ENCODE measurements at places on chromosomes 2 and 18.

DNA sequence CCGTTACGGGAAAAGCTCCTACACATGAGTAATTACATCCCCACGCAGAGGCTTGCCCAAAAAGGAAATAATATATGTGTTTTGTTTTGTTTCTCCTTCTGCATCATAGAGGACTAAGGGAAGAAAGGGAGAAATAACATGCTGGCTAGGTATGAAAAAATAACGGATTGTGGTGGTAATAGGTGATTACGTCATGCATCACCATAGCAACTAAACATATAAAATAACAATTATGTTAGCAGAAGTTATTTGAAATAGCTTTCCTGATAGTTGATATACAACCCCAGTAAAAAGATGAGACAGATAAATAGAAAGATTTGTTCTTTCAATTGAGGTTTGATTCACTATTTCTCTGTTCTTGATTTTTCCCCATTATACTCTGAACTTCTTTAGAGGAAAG lies 518.0 kb downstream of the ZNF516 start:
- DNase-seq, result no peak

GRCh38 chr2:238714038-238714528 lies 133.8 kb upstream of the TWIST2 start:
- no peak for DNase-seq

DNA sequence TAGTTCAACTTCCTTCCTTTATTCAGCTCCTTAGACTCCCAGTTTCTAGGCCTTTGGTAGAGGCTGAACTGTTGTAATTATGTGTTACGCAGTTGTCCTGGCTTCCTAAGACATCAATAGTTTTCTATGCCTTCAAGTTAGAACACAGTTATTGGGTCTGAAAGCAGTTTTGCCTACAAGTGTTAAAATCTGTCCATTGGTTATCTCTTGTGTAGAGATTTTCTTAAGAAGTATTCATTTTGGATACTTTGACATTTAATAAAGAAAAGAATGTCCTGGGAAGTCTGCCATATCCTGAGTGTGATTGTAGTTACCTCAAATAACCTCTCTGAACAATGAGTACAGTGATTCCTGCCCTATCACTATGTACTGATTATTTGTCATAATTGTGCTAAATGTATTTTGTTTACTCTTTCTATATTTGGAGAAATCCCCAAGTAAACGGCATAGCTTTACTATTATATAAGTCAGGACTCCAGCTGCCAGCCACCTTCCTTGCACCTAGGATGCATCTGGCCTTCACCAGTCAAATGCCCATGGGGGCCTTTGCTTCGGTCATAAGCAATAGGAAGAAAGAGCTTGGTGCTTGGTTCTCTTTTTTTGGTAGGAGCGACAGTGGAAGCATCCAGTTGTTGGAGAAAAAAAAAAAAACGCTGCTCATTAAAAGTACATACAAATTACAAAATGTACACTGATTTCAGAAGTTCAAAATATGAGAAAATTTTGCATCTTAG lies 449.5 kb upstream of the PKDCC start:
- DNase-seq, result no peak

DNA sequence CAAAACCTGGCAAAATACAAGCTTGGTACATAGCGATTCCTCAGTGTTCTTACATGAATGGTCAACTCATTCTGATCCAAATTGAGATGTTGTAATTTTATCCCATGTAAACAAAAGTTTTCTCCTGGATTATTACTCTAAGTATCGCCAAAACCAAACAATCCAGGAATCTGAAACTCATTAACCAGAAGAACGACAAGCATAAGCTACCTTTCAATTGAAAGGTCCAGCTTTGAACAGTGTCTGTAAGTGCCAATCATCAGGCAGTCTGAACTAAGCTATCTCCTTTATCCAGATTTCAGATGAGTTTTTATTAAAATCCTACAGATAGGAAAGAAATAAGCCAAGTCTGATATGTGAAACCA lies 2.4 kb downstream of the MEX3C start:
- peak; percentile 10 for DNase-seq

DNA sequence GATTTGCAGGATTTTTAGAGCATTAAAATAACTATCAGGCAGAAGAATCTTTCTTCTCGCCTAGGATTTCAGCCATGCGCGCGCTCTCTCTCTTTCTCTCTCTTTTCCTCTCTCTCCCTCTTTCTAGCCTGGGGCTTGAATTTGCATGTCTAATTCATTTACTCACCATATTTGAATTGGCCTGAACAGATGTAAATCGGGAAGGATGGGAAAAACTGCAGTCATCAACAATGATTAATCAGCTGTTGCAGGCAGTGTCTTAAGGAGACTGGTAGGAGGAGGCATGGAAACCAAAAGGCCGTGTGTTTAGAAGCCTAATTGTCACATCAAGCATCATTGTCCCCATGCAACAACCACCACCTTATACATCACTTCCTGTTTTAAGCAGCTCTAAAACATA lies 137.0 kb downstream of the MEIS1 start:
- DNase-seq, result no peak

- no peak for DNase-seq
These were observed 10.3 kb downstream of the ANTXR1 start for GRCh38 chr2:69023236-69023635.

DNA sequence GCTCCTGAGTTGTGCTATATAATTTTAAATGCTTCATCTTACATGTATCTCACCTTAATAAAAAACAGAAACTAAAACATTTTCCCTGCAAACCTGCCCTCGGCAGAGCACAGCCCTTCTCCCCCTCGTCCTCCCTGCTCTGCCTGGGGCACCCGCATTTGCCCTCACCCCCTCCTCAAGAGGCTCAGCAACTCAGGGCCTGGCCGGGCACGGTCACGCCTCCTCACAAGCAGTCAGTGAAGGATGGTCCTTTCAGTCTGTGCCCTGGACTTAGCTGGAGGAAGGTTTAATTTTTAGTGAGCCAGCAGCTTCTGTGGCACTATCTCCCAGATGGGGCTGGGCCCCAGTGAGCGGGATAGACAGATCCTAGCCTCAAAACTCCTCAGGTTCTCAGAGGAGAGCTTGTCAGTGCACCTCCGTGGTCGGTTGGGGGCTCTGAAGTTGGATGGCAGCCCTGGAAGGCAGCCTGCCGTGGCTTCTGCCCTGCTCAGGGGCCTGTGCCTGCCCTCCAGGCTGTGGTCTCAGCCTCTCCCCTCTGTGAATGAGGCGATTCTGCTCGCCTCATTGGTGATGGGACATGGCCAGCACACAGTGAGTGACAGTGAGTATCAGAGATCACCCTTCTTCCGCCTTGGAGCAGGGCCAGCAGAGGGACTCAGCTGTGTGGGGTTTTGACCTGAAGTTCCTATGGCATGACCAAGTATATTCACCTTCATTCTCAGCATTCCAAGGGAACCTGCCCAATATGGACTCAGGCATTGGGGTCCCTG lies 56.3 kb upstream of the AFF3 start:
- peak; percentile 15 for DNase-seq

DNA sequence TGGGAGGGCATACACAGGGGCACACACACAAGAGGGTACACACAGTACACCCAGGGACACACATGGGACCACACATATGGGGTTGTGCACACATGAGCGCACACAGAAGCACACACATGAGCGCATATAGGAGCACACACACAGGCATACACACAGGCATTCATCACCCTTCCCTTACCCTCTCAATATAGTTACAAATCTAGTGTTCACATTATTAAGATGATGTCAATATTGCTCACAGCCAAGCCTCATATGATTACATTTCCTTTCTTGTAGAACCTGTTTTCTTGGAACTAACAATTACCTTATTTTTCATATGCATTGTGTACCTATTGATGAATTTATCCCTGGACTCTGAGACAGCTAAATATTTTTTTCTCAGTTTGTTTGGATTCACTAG lies 156.7 kb downstream of the FHOD3 start:
- no peak for DNase-seq

- no peak for DNase-seq
These were observed 104.4 kb upstream of the SLC8A1 start for GRCh38 chr2:40556293-40556692.

GRCh38 chr2:210195101-210195852 lies 24.1 kb upstream of the KANSL1L start:
- peak; percentile 50 for DNase-seq

DNA sequence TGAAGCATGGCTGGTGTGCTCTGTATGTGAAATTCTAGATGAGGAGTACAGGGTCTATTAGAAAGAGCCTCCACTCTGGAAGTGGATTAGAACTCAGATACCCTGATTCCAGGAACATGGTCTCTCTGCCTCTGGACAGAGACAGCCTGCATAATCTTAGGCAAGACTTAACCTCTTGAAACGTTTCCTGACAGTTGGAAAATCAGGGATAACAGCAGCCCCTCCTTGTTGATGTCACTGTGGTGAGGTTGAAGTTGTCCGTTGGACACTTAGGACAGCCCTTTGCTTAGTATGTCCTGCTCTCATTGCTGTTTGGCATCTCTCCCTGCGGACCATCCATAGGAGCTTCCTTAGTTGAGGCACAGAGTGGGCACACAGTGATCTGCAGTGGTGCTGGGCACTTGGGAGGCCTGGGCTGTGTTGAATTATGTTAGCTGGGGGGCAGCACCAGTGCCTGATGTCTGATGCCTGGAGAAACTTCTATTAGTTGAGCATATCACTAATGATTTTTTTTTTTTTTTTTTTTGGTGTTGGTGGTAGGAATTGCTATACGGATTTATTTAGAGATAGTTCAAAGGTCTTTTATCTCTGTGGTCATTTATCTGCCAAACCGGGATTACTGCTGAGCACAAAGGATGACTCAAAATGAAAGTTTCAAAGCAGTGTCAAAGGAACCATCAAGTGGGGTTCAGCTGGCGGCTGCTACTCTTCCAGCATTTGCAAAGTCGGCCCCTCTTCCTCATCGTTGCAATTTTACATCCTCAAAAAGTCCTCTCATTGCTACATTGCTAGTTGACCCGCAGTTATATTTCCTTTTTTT lies 28.8 kb downstream of the SETBP1 start:
- no peak for DNase-seq

- DNase-seq, result no peak
These were observed 539.4 kb upstream of the ID2 start for GRCh38 chr2:8142461-8142860.

DNA sequence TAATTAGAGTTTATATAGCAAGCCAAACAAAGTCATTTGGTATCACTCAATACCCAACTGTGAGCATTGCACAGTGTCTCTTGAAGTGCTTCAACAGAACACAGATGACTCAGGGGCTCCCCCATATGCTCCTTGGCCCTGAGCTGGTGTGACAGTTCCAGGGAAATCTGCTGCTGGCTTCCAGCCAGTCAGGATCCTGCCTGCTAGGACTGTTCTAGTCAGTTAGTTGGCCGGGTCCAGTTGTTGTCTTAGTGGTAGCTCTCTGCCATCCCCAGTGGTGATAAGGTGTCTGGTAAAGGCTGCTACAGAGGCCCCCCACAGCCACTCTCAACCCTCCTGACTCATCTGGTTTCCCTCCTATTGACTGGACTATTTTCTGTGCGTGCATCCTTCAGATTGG lies 100.3 kb downstream of the IRS1 start:
- DNase-seq, result no peak

GRCh38 chr2:118046634-118047210 lies 32.9 kb upstream of the CCDC93 start:
- DNase-seq, result peak; percentile 50

- DNase-seq, result no peak
These were observed 530.7 kb downstream of the CBLN2 start for GRCh38 chr18:72013427-72013850.

- DNase-seq, result no peak
These were observed 3.6 kb downstream of the ZC3H8 start for GRCh38 chr2:112251271-112251670.

- no peak for DNase-seq
These were observed 34.5 kb upstream of the CD8A start for GRCh38 chr2:86825036-86825692.

GRCh38 chr2:236803621-236804020 lies 234.0 kb downstream of the ACKR3 start:
- no peak for DNase-seq

GRCh38 chr2:46914578-46915230 lies 902 bp downstream of the MCFD2 start:
- DNase-seq, result no peak

GRCh38 chr2:159925975-159926374 lies 128.0 kb upstream of the CD302 start:
- no peak for DNase-seq

DNA sequence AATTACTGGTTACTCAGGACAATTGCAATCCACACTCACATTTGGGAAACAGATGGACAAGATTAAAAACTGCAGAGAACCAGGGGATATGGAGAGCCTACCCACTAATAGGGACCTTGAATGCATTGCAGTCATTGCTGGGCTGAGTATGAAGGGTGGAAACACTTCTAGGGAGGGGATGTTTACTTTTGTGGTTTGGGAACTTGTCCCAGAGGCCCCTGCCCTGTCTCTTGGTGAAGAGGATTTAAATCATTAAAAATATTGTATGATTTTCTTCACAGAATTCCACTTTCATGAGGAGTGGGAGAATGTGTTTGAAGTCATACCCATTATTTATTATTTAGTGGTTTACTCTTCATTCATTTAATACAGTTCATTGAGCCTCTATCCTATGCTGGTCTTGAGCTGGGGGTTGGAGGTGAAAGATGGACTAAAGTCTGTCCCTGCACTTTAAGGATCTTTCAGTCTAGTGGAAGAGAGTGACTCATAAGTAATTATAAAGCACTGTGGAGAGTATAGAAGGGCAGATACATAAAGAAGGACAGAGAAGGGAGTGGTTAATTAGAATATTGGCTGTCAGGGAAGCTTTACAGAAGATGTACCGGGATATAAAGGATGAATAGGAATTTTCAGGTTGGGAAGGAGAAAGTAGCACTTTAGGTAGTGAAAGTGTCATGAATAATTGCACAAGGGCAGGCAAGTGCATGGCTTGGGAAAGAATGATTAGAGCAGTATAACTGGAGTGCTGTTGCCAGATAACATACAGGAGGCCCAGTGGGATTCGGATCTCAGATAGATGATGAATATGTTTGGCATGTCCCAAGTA lies 313.4 kb downstream of the LPIN1 start:
- DNase-seq, result no peak

GRCh38 chr2:163351966-163352365 lies 383.8 kb downstream of the FIGN start:
- no peak for DNase-seq

DNA sequence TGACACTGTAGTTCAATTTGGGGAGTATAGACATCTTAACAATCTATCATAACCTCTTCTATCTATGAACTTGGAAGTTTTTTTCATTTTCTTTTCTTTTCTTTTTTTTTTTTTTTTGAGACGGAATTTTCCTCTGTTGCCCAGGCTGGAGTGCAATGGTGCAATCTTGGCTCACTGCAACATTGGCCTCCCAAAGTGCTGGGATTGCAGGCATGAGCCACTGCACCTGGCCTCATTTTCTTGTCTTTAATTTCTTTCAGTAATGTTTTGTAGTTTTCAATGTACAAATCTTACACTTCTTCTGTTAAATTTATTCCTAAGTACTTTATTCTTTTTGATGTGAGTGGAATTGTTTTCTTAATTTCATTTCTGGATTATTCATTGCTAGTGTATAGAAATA lies 14.6 kb downstream of the ASAP2 start:
- no peak for DNase-seq

All from kidney capillary endothelial cell (primary cell).